ENCODE measurements at places on chromosomes 3 and 15.

GRCh38 chr15:41978534-41978933, 6.2 kb upstream of the EHD4 start:
- no peak for DNase-seq

DNA sequence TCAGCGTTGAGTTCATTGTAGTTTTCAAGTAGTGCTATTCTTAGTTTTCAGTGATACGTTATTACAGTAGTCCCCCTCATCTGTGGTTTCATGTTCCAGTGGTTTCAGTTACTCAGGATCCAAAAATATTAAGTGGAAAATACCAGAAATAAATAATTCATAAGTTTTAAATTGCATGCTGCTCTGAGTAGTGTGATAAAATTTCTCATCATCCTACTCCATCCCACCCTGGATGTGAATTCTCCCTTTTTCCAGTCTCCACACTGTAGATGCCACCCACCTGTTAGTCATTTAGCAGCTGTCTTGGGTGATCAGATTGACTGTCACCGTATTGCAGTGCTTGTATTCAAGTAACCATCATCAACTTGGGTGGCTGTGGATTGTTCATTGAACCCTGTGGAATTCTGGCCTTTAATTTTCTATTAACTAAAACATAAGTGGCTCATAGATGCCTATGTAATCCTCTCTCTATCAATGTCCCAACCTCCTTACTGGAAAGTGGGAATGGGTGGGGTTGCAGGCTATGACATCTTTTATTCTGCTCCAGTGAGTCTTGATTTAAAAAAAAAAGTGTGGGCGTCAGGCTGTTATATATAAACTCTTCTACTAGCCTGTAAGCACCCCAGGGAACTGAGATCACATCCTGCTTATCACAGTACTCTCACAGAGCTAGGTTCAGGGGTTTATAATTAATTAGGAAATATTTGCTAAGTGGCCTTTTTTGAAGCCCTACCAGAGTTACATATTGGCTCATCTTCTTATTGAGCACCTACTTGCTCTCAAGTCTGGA, 97.5 kb downstream of the CFAP20DC start:
- DNase-seq, result no peak

- no peak for DNase-seq
These were observed 153.1 kb downstream of the PGPEP1L start for GRCh38 chr15:98854496-98854895.

DNA sequence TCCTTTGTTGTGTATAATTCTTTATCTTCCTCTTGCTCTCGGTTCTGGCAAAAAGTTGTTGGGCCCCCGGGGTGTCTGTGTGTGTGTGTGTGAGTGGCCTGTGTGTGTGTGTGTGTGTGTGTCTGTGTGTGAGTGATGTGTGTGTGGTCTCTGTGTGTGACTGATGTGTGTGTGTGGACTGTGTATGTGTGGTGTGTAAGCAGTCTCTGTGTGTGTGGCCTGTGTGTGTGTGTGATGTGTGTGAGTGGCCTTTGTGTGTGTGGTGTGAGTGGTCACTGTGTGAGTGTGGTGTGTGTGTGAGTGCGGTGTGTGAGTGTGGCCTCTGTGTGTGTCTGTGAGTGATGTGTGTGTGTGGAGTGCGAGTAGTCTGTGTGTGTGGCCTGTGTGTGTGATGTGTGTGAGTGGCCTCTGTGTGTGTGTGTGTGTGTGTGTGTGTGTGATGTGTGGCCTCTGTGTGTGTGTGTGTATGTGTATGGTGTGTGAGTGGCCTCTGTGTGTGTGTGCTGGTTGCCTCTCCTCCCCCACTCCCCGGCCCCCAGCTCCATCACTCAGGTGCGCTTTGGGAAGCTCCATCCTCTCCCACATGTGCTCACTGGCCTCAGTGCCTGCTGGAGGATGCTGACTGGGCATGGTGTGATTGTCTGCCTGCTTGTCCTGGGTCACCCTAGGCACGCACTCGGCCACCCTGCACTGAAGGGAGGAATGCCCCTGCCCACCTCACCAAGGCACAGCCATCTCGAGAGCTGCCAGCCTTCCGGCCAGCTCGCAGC, 8.8 kb downstream of the LINGO1 start:
- DNase-seq, result no peak

- DNase-seq, result no peak
These were observed 210.5 kb downstream of the FOXP1 start for GRCh38 chr3:71372911-71373637.

DNA sequence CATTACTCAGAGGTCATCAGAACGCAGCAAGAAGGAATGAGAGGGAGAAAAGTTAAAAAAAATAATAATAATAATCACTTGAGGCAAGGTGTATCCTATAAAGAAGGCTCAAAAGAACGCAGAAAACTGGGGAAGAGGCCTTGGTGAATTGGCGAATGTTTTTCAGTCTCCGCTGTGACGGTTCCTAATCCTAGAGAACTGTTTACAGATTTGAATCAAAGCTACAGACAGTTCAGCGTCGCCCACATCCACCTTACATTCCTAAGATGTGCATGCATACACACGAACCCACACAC, 634 bp downstream of the ZMAT3 start:
- no peak for DNase-seq

- DNase-seq, result no peak
These were observed 47.6 kb upstream of the HEG1 start for GRCh38 chr3:125103406-125103805.

DNA sequence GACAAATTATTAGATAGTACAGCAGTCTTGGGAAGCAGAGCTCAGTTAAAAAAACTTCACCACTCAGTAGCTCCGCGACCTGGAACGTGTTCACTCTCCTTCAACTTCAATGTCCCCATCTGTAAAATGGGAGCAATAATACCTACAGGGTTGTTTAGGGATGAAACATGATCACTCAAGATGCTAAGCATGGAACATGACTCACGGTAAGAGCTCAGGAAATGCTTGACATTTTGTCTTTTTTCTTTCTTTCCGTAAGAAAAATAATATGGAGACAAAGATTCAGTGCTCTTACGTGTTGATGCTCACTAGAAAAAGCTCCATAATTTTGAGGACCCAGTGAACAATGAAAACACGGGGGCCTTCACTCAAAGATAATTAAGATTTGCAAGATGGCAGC, 606.7 kb upstream of the MDFIC2 start:
- DNase-seq, result no peak

DNA sequence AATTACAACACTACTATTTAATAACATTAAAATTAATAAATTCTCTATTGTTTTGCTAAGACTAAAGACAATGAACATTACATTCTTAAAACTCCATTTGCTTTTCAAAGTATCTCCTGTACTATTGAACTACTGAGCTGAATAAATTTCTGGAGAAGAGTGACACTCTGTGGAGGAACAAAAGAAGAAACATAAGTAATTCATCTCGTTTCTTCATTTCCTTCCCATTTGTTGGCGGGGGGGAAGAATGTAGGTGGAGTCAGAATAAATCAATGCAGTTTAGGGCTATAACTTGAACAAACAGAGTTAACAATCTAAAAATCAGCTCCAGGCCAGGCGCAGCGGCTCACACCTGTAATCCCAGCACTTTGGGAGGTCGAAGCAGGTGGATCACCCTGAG, 32.7 kb downstream of the EFHB start:
- DNase-seq, result no peak

GRCh38 chr15:80123034-80123433, 29.8 kb upstream of the FAH start:
- no peak for DNase-seq

DNA sequence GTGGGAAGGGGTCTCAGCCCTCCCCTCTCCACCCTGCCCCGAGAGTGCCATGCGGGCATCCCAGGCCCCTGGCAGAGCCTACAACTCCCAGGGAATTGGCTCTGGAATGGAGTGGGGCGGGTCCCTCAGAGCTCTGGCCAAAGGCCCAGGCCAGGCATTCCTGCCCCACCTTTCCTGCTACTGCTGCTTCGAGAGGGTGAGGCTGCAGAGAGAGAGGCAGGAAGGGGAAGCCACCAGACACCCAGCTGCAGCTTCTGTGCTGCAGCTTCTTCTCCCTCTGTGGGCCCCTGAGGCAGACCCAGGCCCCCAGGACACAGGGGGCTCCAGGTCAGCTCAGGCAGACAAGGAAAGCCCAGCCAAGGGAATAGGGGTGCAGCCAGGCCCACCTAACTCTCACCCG, 2.7 kb downstream of the ALS2CL start:
- DNase-seq, result no peak

DNA sequence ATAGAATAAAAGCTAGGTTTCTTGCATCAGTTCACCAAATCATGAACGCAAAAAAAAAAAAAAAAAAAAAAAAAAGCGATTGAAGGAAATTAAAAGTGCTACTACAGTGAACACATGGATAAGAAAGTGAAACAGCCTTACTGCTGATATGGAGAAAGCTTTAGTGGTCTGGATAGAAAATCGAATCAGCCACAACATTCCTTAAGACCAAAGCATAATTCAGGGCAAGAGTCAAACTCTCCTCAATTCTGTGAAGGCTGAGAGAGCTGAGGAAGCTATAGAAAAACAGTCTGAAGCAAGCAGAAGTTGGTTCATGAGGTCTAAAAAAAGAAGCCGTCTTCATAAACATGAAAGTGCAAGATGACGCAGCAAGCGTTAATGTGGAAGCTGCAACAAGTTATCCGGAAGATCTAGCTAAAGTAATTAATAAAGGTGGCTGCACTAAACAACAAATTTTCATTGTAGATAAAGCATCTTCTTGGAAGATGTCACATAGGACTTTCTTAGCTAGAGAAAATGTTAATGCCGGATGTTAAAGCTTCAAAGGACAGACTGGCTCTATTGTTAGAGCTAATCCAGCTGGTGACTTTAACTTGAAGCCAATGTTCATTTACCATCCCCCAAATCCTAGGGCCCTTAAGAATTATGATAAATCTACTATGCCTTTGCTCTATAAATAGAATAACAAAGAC, 19.2 kb downstream of the P3H2 start:
- no peak for DNase-seq

- no peak for DNase-seq
These were observed 13.0 kb downstream of the ZBED2 start for GRCh38 chr3:111582120-111582474.

- DNase-seq, result no peak
These were observed 133.6 kb downstream of the UACA start for GRCh38 chr15:70629735-70630273.

DNA sequence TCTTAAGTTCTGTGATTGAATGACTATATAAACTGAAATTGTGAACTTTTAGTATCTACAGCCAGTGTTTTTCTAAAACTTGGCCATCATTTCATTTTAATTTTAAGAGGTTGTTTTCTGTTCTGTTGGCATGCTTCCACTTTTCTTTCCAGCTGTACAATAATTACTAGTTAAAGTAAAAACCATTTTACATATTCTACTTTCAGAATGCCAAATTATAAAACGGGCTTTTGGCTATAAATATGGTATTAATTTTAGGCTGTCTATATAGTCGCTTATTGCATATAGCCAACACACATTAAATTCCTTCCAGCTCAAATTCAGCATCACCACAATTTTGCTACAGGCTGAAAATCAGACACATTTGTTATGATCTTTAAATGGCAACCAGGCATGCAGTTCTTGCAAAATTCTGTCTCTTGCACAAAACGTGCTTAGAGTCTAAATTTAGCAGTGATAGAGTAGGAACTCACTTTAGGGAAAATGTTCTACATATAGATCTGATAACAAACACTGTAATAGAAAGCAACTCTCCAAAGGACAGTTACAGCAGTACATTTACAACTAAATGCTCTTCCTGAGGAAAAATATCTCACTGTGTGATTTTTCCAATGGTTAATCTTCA, 81.1 kb downstream of the BTD start:
- no peak for DNase-seq

DNA sequence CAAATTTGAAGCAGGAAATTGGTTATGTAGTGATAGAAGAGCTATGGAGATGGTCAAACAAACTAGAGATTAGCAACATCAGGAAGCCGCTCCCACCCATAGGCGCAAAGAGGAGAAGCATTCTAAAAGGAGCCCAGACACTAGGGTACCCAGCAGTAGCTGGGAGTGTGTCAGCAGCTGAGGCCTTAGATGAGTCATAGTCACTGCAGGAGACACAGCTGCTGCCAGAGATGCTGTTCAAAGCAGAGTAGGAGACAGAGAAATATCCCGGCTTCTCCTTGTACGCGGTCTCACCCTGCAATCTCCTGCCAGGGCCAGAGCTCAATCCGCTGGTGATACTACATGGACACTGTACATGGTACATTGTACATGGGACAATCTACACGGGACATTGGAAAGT, 61.9 kb downstream of the VGLL3 start:
- DNase-seq, result no peak

DNA sequence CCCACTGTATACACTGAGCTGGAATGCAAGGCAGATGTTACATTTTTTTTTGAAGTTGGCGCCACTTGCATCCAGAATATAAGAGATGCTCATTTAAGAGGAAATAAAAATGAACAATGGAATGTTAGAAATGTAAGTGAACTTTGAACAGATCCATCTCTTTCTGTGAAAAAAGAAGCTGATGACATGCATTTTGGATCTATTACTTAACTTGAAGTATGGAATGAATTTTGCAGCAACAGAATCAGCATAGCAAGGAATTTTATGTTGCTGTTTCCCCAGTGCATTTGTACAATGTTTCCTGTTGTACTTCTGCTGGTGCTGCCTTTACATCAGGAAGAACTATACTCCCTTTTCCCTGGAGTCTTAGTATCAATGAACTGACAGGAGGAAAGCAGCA, 178.2 kb downstream of the LSAMP start:
- no peak for DNase-seq

DNA sequence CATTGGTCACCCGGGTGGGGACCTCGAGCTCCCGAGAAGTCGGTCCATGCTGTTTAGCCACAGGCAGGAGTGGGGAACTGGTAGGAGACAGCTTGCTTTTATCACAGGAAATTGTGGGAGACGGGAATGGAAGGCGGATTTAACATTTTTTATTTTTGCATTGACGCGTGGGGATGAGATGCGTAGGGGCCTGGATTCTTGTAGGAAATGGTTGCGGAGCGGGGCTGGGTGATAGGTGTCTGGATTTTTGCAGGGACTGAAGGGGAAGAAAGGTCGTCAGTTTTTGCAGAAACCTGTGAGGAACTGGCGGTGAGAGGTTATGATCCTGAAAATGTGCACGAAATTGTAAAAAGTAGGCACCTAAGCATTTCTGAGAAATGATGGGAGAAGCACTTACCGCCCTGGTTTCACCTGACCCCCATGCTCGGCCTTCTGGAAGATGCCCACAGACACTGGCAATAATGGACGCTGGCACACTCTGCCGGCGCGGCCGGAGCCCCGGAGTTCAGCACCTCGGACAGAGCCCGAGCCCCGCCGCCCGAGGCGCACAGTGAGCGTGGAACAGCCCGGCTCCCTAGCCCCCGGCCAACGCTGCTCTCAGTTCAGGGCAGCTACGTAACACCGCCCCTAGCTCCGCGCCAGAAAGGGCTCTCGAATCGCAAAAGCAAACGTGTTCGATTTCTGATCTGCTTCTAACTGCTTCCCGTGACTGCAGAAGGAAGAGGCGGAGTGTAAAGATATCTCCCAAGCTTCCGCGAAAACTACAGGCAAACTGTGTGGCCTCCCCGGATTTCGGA, 928 bp downstream of the ANKRD34C start:
- no peak for DNase-seq

GRCh38 chr15:69593981-69594966, 141.7 kb downstream of the RPLP1 start:
- DNase-seq, result no peak
